ENCODE measurements at places on chromosomes 5 and 9.

DNA sequence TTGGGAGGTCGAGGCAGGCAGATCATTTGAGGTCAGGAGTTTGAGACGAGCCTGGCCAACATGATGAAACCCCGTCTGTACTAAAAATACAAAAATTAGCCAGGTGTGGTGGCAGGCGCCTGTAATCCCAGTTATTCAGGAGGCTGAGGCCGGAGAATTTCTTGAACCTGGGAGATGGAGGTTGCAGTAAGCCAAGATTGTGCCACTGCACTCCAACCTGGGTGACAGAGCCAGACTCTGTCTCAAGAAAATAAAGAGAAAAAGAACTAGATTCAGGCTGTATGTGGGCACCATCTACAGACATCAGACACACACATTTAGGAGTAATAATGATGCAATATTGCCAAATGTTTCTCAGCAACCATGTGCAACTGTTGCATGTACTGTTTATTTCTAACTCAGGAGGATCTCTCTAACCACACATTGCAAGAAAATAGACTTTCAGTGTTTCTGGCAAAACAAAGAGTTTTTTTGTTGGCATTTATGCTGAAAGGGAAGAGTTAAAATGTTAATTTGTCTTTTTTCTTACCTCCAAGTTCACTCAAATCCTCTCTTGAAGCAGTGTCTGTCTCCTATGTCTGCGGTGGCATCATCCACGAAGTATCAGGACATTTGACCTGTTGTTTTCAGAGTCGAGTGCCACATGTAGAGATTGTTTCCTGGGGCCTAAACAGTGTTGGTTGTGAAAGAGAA lies 5.1 kb upstream of the ORM1 start:
- no peak for DNase-seq

- no peak for DNase-seq
Measured at GRCh38 chr5:89851911-89852310, 557.6 kb downstream of the CETN3 start.

- no peak for DNase-seq
Measured at GRCh38 chr9:80175286-80176150, 603.8 kb downstream of the TLE4 start.

GRCh38 chr5:74155501-74155900 lies 485.0 kb downstream of the ENC1 start:
- DNase-seq, result no peak

DNA sequence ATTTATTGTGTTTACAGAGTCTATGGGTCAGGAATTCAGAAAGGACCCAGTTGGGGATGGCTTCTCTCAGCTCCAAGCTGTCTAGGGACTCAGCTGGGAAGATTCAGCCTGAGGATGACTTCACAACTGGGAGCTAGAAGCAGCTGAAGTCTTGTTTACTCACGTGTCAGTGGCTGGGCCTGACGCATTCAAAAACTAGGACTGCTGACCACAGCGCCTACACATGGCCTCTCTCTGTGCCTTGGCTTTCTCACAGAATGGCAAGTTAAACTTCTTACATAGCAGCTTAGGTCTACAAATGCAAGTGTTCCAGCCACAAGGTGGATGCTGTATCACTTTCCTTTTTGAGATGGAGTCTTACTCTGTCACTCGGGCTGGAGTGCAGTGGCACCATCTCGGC lies 16.3 kb upstream of the PPP2CA start:
- no peak for DNase-seq

DNA sequence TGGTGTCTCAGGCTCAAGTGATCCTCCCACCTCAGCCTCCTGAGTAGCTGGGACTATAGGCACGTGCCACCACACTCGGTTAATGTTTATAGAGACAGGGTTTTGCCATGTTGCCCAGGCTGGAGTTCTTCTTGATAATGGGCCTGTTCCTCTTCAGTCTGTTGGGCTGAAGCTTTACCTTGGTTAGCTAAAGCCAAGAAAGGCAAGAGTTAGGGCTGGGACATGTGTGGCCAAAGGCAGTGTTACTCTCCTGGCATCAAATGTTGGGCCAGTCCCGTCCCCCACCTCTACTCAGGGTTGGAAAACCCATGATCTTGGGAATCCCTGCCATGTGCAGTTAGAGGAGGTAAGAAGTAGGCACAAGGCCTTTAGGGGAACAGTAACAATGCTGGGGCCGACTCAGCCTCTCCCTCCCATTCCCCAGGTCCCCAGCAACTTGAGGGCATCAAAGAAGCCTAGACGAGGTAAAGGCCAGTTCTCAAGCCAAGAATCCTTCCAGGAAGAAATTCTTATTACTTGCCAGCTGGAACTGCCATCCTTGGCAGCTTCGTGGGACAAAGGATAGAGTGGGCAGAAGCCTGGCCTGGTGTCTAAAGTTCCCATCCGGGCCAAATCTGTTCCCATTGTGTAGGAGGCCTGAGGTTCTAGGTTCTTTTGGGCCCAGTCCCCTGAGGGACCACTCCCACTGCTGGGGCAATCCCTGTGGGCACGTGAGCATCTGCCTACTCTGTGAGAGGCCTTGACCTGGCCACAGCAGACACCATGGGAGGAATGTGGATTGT lies 4.5 kb downstream of the EGR1 start:
- DNase-seq, result no peak

GRCh38 chr5:124675931-124676846 lies 70.2 kb downstream of the ZNF608 start:
- DNase-seq, result peak; percentile 80

DNA sequence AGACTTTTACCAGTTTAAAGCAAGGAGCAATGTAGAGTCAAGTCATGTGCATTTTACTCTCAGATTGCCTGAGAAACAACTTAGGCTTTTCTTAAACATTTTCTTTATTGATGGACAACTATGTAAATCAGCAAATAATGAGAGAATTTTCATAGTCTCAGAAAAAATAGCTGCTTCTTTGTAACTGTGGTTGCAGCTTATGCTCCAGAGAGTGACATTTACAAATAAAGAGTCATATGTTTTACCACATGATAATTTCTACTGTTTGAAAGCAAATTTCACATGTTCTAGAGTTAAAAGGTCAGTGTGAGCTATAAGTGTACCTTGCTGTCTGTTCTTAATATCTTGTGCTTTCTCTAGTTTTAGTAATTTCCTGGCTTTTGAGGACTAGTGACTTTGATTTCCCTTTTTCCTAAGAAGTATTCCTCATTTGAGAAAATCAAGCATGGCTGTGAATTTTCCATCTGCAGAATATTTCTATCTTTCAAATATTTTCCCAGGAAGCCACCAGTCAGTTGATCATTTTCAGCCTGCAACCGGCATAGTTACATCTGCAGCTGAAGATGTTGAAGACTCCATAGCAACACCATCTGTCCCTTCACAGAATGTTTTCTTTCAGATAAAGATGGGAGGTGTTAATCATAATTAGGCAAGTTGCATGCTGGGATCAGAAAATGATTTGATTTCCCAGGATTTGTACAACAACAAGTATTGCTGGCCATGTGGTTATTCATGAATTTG lies 229.9 kb downstream of the SGCD start:
- DNase-seq, result no peak

GRCh38 chr9:130172858-130173665 lies 858 bp downstream of the NCS1 start:
- DNase-seq, result peak; percentile 66

- DNase-seq, result no peak
Measured at GRCh38 chr9:21144603-21145002, 3.0 kb upstream of the IFNW1 start.

DNA sequence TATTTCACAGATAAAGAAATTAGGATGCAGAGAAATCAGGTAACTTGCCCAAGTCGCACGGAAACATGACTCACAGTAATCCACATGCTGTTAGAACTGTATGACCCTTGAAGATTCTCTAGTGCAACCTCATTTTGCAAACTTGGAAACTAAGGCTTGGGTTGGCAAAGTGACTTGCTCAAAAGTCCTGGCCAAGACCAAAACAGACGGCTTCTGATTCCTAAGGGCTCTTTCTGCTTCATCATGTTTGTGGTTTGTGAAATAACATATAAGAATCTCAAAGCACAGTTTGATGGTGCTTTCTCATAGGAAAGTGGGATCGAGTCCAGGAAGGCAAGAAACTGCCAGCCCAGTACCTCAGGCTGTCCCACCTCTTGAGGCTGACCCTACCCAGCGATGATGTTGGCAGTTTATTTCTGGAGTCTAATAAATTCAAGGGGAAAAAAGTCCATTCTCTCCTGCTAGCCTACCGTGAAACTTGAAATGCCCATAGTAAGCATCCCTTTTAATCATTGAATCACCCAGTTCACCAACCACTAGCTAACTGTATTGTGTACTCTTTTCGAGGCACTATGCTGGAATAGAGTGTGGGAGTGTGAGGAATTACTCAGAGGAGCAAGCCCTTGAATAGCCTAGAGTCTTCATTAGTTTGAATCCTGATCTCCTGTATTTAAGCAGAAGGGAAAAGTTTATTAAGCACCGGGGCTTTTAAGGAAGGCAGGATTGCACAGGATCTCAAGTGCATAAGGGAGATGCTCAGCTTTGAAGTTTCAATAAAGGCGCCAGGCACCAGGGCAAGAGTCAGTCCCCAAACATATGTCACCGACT lies 14.1 kb downstream of the CAPSL start:
- peak; percentile 26 for DNase-seq

- no peak for DNase-seq
Measured at GRCh38 chr5:8410618-8411017, 541.7 kb downstream of the MTRR start.

GRCh38 chr9:81317223-81317622 lies 372.1 kb downstream of the TLE1 start:
- no peak for DNase-seq

DNA sequence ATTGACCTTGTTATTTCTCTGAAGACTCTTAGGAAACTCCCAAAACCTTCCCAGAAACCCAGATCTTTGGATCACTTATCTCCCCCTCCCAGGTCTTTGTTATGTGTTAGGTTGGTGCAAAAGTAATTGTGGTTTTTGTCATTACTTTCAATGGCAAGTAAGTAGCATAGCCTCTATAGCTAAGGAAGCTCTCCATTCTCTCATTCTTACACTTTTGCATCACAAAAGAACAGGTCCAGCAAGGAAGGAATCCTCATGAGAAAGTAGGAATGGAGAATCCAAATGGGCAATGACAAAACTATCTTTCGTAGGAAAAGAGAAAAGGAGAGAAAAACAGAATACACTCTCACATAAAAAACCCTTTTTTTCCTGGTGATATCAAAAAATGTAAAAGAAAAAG lies 81.3 kb upstream of the ELAVL2 start:
- no peak for DNase-seq

- DNase-seq, result no peak
Measured at GRCh38 chr5:94361161-94361560, 257.2 kb downstream of the KIAA0825 start.

GRCh38 chr9:107584944-107585343 lies 95.4 kb upstream of the KLF4 start:
- DNase-seq, result no peak
